GM03348 (cell line): ENCODE measurements at places on chromosomes 13 and 19.

- DNase-seq: no peak
Observed at GRCh38 chr13:75160984-75161383, 321.0 kb downstream of the TBC1D4 start.

GRCh38 chr19:18432275-18433014 is 5.5 kb downstream of the ISYNA1 start:
- no peak for DNase-seq

- no peak for DNase-seq
Observed at GRCh38 chr13:97280478-97280877, 58.3 kb downstream of the MBNL2 start.

- DNase-seq: peak; percentile 1
Observed at GRCh38 chr19:3980353-3981251, 4.7 kb downstream of the EEF2 start.

- no peak for DNase-seq
Observed at GRCh38 chr19:38033658-38034491, 126.9 kb downstream of the SIPA1L3 start.

- DNase-seq: no peak
Observed at GRCh38 chr13:20610006-20610405, 43.0 kb downstream of the IFT88 start.

DNA sequence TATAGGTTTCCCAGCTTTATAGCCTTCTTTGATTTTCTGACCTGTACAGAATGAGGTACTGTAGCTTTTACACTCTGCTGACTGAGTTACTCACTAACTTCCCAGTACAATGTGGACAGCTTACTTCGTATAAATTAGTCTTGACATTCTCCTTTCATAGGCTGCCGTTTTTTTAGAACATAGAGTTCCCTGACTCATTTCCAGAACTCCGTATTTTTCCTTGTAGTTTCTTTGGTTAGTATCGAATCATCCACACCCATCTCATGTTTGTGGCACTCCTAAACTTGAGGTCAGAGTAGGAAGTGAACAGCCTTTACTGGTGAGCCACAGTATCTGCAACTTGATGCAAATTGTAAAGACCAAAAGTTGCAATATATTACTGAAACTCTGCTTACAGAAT is 303.9 kb downstream of the SLITRK5 start:
- no peak for DNase-seq

DNA sequence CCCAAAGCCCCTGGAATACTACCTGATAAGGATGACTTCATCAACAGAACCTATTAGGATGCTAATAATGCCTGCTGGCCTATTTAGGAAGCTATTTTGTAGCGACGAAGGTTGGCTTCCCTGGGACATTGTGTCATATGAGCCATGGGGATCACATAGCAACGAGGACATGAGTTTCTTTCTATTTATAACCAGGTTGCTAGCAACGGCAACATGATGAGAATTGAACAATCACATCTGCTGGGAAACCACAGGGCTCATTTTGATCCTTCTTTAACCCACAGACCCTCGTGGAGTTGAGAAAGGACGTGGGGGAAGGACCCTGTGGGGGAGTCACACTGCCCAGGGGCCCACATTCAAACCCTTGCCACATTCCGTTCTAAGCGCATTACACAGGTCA is 172.2 kb downstream of the COL4A1 start:
- no peak for DNase-seq

- no peak for DNase-seq
Observed at GRCh38 chr13:52845334-52845761, 3.1 kb downstream of the PCDH8 start.

DNA sequence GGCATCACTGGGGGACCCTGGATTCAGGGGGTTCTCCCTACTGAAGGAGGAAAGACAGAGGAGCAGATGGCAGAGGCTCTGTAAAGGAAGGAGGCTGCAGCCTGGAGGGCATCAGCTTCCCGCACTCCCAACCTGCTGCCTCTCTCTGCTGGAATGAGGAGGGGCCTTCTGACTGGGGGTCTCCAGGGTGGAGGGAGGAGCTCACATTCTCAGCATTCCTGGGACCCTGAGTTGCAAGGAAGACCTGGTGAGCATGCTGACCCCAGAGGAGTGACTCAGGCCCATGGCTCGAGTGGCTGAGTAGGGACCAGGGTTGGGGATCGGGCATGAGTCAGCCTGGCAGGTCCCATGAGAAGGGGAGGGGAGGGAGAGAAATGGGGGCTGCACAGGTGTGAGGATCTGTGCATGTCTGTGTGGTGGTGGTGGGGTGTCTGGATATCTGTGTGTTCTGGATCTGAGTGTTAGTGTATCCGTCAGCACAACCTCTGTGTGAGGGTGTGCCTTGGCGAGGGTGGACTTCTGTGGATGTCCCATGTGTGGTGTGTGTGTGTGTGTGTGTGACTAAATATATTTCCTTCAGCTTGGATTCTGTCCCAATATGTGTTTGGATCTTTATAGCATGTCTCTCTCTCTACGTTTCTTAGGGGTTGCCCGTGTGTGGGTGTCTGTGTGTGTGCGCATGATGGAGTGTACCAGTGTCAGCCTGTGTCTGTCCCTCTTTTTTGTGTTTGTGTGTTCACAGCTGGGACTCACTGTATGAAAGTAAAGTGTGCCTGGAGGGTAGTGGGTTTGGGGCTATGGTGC is 4.6 kb downstream of the AXL start:
- DNase-seq: peak; percentile 87

DNA sequence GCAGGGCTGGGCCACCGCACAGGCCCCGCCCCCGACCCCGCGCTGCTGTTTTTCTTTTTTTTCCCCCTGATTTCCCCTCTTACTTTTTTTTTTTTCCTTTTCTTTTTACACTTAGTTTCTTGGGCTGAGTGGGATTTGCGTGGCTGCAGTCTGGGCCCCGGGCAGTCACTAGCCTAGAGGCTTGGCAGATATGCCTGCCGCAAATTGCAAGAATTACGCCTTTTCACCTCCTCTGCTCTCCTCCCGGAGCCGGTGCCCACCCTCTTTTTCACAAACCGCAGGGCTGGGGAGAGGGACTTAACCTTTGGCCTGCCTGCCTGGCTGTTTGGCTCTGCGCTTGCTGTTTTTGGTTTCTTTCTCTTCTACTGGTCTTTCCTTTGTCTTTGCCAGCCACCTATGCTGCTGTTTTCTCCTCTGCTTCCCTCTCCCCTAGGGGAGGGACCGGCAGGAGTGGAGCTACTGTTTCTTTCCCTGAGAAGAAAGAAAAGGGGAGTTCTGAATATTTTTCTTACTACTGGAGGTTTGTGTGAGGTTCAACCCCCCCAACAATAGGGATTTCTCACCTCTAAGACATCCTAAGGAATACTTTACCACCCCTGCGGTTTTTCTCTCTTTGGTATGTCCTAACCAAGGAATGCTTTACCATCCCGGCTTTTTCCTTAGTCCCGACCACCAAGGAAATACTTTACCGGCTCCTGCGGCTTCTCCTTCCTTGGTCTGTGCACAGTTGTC is 11.0 kb downstream of the ZNF552 start:
- DNase-seq: peak; percentile 77

GRCh38 chr13:94143624-94144350 is 335.7 kb downstream of the DCT start:
- no peak for DNase-seq

DNA sequence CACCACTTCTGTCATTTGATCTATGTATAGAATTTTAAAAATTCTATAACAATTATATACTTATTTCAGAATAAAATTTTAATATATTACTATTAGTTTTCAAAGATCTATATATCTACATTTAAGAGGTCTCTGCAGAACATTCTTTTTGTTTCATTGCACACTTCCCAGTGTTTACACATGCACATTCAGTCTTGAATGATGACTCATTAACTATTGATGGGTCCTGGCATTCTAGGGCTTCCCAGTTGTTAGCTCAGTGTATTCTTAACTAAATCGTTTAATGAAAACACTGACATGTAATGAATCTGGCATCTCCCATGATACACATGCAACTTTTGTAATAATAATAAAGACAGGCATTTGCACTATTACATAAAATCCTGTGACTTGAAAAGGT is 324.6 kb downstream of the KLF12 start:
- DNase-seq: peak; percentile 18

GRCh38 chr13:48096670-48097069 is 1.8 kb upstream of the MED4 start:
- no peak for DNase-seq

DNA sequence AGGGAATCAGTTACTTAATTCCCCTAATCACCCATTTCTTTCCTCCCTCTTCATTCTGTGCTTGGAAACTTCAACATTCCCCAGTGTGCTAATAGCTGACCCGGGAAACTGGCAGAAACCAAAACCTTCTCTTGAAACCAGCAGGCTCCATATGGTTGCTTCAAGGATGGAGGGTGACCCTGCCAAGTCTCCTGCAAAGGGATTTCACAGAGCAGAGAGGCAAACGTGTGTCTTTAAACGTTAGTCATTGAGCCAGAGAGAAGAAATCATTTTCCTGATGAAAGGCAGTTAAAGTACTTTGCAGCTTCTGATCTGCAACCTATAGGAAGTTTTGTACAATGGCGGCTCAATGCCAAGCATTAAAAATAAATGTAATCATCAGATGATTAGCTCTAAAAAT is 220.9 kb downstream of the POU4F1 start:
- DNase-seq: no peak

GRCh38 chr19:35738887-35739229 is 3.4 kb downstream of the IGFLR1 start:
- DNase-seq: no peak

- no peak for DNase-seq
Observed at GRCh38 chr13:36526897-36527296, 94.6 kb downstream of the CCNA1 start.

DNA sequence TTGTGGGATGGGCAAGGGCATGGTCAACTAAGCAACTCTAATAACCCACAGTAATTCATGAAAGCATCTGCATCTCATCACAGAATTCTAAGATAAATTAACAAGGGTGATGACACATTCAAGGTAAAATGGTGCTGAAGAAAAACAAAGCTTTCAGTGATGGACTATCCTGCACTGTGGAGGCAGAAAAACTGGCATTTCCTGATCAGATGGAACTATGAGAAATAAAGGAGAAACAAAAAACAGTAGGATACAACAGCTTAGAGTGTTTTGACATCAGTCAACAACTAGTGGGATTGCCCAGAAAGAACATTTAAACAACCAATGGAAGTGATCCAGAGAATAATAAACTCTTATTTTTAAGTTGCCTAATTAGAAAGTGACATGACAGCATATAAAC is 327.0 kb downstream of the KLF5 start:
- no peak for DNase-seq

DNA sequence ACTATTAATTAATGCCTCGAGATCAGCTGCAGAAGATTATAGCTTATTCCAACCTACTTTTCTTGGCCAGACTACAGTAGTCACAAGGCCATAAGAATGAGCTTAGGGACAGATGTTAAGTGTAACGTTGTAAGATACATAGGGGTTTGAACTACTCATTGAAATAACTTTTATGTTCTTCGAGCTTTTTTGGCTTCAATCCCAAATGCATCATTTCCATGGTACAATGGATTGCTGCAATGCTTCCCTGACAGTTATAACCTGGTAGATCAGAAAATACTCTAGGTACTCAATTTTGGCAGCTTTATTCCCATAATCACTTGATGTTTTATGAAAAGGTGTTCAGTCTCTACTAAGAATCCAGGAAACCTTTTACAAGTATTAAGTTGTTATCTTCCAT is 2216.7 kb upstream of the PCDH20 start:
- no peak for DNase-seq

- no peak for DNase-seq
Observed at GRCh38 chr13:107838588-107839161, 376.7 kb downstream of the LIG4 start.

GRCh38 chr19:6059988-6060599 is 50.2 kb downstream of the RFX2 start:
- no peak for DNase-seq

- no peak for DNase-seq
Observed at GRCh38 chr13:33937373-33938098, 119.6 kb downstream of the RFC3 start.

DNA sequence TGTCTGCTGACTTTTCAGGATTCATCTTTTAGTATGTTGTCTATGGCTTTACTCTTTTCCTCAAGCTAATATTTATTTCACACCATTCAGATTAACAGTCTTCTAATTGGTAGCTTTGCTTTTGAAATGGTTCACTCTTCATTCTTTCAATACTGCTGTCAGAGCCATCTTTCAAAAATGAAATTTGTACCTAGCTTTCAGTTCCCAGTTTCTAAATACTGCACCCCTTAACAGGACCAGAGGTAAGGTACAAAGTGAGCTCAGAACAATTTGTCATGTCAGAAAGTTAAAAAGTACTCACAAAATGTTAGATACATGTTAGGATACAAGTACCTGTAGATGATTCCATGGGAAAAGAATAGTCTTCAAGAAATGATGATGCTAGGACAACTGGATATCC is 83.0 kb downstream of the FNDC3A start:
- no peak for DNase-seq

DNA sequence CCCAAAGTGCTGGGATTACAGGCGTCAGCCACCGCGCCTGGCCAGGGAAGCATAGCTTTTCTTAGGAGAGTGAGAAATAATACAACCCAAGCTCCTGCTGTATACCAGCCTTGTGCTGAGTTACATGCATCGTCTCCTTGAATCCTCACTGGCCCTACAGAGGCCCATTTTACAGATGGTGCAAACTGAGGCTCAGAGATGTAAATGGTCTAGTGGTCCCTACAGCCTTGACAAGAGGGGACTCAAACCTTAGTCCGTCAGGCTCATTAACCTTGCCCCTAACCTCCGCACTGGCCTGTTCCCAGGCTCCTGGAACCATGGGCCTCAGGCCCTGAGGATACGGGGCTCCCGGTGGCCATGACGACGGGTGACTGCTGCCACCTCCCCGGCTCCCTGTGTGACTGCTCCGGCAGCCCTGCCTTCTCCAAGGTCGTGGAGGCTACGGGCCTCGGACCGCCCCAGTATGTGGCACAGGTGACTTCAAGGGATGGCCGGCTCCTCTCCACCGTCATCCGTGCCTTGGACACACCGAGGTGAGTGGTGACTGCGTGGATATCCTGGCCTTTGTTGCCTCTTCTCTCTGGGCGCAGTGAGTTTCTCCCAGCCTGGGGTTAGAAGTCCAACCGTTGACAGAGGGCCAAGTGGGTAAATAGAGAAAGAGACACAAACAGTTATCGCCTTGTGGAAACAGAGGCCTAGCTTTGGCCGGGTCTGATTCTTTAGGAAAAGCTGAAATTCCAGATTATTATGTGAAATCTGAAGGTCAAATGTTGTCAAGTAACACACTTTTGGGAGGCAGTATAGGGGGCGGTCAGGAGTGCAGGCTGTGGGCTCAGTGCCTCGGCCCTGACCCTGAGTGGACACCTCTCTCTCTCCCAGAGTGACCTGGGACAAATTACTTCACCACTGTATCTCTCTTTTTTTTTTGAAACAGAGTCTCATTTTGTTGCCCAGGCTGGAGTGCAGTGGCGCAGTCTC is 8.7 kb downstream of the MARCHF2 start:
- no peak for DNase-seq

DNA sequence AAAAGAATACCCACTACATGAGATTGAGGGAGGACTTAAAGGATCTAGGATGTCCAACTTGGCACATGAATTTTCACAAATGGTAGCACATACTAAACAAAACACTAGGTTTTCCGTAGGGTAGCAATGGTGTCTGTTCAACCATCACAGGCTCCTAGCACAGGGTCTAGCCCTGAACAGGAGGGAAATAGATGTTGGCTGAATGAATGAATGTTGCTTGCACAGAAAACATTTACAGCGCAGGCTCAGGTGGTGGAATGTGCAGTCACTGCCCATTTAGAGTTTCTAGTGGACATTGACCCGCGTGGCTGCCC is 1.9 kb upstream of the MYCBP2 start:
- DNase-seq: no peak

- DNase-seq: no peak
Observed at GRCh38 chr13:78593652-78594455, 9.5 kb downstream of the POU4F1 start.
